ENCODE measurements at places on chromosomes 13 and 19. TPM values are rescaled to one million over a fixed set of nuclear protein-coding genes. Genes with fewer than 3 reads are reported as not detected.

DNA sequence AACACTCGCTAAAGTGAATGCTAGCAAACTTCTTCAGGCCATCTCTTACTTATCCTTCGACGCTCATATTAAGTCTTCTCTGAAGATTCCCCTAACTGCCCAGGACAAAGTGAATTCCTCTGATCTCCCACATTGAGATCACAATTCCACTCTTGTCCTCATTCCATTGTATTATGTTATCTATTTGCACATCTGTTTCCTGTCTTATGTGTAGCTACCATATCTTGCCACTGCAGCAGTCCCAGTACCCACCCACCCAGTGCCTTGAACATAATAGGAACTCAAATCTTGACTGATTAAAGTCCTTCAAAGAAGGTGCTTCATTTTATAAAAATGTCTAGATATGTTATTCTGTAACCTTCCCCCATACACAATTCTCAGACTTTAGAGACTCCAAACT, 702.3 kb downstream of the DIAPH3 start:
- no peak for DNase-seq

GRCh38 chr13:114199954-114200353, 20.9 kb downstream of the CFAP97D2 start:
- DNase-seq = no peak

DNA sequence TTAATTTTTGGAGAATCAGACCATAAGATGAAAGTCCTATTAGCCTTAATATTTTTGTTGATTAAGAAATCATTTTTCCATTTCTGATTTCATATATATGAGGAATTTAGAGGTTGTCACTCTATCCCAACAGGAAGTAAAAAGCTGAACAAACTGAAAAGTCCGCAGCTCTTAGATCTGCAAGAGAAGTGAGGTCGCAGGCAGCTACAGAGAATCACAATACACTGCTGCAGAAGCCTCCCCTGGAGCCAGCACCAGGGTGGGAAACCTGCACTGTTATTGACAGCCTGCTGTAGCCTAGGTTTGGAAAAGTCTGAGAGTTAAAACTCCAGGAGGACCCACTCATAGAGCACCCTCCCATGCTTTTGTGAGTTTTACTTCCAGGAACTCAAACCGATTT, 29.9 kb downstream of the TNFRSF19 start:
- DNase-seq = no peak

GRCh38 chr13:43785650-43786471, 911 bp downstream of the ENOX1 start:
- peak; percentile 87 for DNase-seq

- DNase-seq = no peak
Measured at GRCh38 chr13:55160867-55161266, 1979.9 kb upstream of the PRR20A start.

GRCh38 chr13:98033277-98034247, 80.1 kb downstream of the IPO5 start:
- DNase-seq = no peak

GRCh38 chr19:15422296-15423075, 3.7 kb upstream of the AKAP8L start:
- DNase-seq = no peak

DNA sequence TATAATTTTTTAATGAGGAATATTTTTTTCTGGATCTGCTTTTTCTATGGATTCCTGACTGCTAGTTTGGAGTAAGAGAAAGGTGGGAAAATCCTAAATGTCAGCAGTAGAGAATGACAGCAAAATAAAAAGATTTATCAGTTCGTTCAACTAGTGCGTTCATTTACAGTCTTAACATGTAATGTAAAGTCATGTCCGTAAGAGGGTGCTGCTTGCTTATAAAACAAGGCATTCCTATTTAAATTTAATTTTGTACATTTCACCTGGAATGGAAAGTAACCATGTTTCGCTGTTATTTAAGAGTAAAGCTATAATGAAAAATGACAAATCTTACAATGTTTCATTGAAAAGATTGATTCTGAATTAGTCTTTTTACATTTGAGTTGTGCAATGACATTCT, 76.6 kb downstream of the ZMYM2 start:
- DNase-seq = no peak

DNA sequence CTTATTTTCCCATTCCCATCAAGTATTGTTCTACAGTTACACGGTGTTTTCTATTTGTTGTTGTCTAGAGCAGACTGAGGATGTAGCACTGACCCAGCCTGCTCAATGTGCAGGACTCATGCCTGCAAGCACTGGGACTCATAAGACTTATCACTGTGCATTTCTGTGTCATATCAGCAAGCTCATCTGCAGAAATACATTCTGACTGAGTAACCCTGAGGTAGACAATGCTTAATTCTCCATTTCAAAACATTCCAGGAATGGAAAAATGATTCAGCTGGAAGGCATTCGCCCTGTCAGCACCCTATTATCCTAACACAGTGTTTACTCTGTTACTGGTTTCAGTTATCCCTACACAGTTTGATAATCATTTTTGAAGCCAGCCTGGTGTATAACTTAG, 2506.4 kb downstream of the PCDH9 start:
- DNase-seq = no peak

GRCh38 chr19:47514151-47514868, 553 bp downstream of the NAPA start:
- DNase-seq = no peak

- DNase-seq = peak; percentile 96
Measured at GRCh38 chr19:18049385-18049784, 37.3 kb downstream of the IL12RB1 start.

DNA sequence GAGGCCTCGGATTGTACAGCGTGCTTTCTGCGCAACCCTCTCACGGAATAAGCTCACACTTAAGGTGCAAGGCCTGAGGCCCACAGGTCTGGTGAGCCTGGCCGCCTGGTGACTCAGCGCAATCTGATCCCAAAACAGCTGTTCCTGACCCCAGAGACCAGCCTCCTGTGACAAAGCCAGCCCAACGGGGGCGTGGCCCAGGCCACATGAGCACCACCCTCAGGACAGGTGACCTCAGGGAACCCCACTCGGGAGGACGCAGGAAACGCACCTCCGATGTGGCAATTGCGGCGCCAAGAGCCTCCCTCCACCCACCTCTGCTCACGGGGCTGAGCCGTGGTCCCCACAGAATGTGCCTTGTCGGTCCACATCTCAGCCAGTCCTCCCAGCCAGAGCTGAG, 26.4 kb downstream of the GRTP1 start:
- DNase-seq = no peak

- DNase-seq = no peak
Measured at GRCh38 chr19:48560095-48560530, 8.1 kb downstream of the SULT2B1 start.

DNA sequence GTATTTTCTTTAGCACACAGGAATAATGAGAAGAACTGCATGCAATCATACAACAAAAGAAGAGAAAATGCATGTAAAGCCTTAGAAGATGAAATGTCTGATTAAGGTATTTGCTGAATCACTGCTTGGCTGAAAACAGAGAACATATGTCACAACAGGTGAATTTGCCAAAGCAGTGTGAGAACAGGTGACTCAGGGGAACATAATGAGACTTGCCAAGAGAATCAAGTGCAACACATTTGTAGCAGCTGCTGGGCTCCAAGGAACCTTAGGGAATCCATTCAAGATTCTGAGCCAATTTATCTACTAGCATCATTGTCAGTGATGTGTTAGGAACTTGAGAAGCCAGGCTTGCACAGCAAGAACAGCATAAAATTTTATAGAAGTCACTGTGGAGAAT, 273.1 kb downstream of the PCDH20 start:
- no peak for DNase-seq

DNA sequence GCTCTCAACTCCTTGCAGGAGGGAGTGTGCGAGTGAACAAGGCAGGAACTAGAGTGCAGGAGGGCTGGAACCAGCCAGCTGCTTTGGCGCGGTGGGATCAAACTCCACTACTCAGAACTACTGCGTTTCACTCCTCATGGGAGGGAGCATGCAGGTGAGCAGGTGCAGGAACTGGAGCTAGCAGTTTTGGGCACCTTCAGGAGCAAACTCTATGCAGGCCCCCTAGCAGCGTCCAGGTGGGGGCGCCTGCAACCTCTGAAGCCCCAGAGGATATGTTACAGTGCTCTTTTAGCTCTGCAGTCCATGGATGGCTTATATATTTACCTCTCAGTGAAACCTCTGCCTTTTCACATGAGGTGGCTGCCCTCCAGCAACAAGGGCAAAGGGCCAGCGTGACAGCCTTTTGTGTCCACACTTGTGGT, 1303.4 kb downstream of the PCDH9 start:
- DNase-seq = no peak

DNA sequence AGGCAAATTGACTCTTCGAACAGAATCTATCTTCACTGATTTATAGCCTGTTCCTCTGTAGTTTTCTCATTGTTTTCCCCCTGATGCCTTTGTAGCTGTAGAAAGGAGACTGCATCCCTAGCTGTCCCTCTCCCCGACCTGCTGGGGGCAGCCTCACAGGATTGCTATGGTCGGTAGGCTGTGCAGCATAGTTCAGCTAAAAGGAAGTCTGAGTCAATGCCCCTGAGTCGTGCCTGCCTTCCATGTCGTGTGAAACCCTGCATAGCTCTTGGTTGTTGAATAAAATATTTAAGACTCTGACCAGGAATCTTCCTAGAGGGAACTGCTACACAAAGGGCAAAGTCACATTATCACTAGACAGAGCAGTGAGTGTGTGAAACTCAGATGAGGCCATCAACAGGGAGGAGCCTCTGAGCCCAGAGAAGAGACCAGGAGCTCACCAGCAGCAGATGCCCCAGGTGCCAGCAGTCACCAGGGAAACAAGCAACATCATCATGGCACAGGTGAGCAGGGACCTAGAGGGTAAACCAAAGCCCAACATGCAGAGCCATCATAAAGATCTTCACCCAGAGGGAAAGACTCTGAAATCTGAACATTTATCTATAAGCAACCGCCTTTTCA, 108.4 kb upstream of the NBEA start:
- no peak for DNase-seq

- DNase-seq = peak; percentile 87
Measured at GRCh38 chr19:13840305-13841085, 36.4 kb upstream of the NANOS3 start.

DNA sequence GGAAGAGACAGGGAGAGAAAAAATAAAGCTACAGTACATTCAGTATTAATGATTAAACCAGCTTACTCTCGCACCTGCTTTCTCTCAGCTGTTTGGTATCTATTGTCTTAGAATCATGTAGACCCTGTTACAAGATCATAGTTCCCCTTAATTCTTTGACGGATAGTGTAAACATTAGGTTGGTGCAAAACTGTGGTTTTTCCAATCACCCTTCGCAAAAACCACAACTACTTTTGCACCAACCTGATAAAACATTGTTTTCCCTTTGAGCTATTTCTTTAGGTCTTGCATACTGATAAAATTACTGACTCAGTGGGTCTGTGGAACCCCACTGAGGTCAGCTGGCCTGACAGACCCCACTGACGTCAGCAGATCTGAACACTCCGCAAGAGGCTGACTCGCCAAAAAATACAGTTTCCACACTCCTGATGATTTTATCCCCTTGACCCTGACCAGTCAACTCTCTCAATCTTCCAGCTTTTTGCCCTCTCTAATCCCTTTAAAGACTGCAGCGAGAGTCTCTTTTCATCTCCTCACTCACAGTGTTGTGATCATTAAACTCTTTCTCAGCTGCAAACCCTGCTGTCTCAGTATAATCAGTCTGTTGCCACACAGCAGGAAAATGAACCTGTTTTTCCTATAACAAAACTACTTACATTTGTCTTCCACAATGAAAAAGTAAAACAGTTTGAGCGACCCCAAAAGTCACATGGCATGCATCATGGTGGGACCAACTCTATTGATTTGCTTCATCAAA, 123.9 kb downstream of the SLITRK6 start:
- DNase-seq = no peak

DNA sequence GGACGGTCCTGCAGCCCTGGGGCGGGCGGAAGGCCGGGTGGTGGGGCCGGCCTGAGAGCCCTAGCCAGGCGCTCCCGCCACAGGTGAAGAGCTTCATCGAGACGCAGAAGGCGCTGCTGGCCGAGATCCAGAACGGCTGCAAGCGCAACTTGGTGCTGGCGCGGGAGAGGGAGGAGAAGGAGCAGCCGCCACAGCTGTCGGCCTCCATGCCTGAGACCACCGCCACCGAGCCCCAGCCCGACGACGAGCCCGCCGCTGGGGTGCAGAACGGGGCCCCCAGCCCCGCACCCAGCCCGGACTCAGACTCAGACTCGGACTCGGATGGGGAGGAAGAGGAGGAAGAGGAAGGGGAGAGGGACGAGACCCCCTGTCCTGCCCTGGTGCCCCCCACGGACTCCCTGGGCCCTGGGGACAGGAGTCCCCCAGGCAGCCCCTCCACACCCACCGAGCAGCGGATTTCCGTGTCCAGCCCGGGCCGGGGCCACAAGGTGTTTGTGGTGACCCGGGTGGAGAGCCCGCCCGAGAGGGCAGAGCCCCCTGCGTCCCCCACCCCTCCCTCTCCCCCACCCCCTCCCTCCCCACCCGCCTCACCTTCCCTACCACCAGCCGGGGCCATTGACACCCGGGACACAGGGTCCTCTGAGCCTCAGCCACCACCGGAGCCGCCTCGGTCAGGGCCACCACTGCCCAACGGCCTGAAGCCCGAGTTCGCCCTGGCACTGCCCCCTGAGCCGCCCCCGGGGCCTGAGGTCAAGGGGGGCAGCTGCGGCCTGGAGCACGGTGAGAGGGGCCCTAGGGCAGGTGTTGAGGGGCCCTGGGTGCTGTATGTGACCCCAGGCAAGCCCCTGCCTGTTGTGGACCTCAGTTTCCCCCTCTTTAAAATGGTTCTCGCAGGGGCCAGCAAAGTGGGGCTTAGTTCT, 15.3 kb downstream of the NKPD1 start:
- DNase-seq = no peak

DNA sequence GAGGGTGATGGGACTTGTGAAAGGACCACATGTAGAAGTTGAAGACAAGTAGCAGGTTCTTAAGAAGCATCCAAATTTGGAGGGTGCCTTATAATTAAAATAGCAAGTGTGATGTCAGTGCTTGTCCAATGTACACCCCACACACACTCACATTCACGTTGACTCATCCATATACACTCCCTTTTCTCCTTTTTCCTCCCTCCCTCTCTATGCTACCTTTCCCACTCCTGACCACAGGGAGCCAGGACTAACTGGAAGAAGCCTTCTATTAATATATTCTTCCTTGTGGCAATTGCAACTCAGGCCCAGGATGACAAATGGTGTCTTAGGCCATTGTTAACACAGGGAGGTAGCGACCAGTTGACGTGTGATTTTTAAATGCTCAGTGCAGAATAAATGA, 16.3 kb upstream of the GPR183 start:
- no peak for DNase-seq

- DNase-seq = no peak
Measured at GRCh38 chr13:95181586-95181985, 119.7 kb downstream of the ABCC4 start.

TRPM4 gene
- total RNA-seq = 44.1 TPM

ELSPBP1 gene
- total RNA-seq = not detected

ZNF614 gene
- total RNA-seq = 6.4 TPM

IGFL3 gene
- total RNA-seq = not detected

FXYD7 gene
- total RNA-seq = not detected

KLK11 gene
- not detected for total RNA-seq

SOHLH2 gene
- total RNA-seq = 1.0 TPM

HIF3A gene
- 49.2 TPM for total RNA-seq

MBD3L2 gene
- total RNA-seq = not detected
